Bone marrow (tissue), 2 donors: ENCODE measurements at places on chromosomes 16 and 17.

GRCh38 chr16:77721752-77722308, 484 bp upstream of the NUDT7 start:
- no peak for DNase-seq

GRCh38 chr17:12994341-12995074, 23.3 kb downstream of the ELAC2 start:
- DNase-seq, result no peak

- DNase-seq, result no peak
Observed at GRCh38 chr16:16908077-16908476, 529.1 kb downstream of the NPIPA7 start.

DNA sequence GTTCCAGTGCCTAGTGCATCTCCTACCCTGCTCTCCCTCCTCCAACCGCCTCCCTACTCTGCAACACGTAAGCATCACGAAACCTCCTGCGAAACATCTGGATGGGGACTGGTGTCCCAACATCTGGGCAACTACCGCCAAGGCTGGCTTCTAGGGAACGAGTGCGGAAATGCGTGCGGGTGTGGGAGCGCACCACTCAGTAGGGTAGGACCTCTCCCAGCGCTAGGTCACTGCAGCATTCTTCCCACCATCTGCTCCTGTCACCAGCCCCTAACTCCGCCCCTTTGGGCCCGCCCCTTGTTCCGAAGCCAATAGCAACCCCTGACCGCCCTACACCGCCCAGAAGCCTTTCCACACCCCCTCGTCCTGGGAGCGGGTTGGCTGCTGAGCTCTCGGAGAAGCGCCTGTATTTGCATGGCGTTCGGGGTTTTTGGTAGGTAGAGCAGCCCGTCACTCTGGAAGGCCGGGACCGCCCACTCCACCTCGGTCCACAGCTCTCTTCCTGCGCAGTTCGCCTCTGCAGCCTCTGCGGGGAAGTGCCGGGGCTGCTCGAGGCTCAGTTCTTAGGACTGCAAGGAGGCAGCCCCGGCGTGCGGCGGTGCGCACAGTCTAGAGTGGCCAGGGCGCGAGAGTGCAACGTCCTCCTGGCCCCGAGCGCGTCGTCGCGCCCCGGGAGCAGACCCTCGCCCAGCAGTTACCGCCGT, at the start of gene HS3ST3B1:
Gene HS3ST3B1, plus strand, starts transcription at position 507 of the 704 bp plus-strand sequence. CDS start 438 bp downstream, outside the sequence.
- peak; percentile 94 for DNase-seq

- no peak for DNase-seq
Observed at GRCh38 chr16:84177741-84178073, 9.2 kb downstream of the TAF1C start.

DNA sequence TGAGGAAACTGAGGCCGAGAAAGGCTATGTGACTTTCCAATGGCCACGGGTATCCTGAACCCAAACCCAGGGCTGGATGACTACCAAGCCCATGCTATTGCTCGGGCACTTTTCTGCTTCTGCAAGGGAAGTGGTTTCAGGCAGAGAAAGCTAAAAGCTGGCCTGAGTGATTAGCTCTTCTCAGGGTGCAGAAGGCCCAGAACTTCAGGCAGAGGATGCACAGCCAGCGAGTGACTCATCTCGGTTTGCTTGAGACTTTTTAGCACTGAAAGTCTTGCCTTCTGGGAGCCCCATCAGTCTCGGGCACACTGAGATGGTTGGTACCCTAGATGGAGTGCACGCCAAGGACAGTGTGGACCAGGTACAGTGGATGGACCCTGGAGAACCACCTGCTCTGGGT, 129.5 kb upstream of the SDK2 start:
- DNase-seq, result no peak

GRCh38 chr17:180381-181244, 837 bp downstream of the DOC2B start:
- DNase-seq, result no peak

DNA sequence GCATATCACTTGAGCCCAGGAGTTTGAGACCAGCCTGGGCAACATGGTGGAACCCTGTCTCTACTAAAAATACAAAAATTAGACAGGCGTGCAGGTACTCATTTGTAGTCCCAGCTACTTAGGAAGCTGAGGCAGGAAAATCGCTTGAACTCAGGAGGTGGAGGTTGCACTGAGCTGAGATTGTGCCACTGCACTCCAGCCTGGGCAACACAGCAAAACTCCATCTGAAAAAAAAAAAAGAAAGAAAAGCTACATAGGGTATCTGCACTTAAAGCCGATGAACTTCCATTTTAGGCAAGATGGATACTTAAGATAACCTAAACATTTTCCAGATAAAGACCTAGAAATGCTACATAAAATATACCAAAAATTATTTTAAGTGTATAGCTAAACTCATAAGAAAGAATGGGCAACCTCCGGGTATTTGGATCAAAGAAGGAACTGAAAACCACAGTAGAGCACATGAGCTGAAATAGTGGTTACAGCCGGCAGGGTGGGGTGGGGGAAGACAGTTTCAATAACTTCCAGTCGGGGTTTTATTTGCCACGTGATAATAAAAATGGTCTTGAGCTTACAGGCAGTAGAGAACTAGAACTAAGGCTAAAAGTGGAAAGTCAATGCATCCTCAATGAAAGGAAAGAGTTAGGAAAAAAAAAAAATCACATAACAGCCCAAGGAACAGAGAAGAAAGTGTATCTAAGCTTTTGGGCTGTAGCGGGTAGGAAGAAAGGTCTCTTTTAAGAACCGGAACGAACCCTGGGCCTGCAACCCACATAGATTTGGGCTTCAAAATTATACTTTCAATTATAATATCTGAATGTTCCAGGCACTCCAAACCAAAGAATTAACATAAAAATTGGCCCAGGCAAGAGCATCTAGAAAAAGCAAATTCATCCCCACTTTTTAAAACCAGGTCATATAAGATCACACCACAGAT, 53.1 kb downstream of the CFDP1 start:
- DNase-seq, result no peak

DNA sequence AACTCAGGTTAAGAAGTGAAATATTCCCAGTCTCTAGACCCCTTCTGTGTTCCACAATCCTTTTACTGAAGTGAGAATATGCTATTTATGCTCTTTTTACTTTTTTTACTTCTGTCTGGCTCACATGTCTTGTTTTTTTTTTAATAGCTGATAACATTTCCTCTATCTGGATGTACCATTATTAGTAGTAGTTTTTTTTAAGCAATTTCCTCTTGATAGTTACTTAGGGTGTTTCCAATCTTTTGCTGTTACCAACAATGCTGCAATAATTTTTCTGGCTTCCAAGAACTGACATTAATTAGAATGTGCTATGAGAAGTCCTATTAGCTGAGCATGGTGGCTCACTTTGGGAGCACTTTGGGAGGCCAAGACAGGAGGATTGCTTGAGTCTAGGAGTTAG, 32.0 kb downstream of the KSR1 start:
- no peak for DNase-seq

GRCh38 chr16:86490859-86491639, 19.3 kb upstream of the FOXF1 start:
- DNase-seq, result no peak

GRCh38 chr16:89246903-89247733, 29.6 kb downstream of the ZNF778 start:
- no peak for DNase-seq

DNA sequence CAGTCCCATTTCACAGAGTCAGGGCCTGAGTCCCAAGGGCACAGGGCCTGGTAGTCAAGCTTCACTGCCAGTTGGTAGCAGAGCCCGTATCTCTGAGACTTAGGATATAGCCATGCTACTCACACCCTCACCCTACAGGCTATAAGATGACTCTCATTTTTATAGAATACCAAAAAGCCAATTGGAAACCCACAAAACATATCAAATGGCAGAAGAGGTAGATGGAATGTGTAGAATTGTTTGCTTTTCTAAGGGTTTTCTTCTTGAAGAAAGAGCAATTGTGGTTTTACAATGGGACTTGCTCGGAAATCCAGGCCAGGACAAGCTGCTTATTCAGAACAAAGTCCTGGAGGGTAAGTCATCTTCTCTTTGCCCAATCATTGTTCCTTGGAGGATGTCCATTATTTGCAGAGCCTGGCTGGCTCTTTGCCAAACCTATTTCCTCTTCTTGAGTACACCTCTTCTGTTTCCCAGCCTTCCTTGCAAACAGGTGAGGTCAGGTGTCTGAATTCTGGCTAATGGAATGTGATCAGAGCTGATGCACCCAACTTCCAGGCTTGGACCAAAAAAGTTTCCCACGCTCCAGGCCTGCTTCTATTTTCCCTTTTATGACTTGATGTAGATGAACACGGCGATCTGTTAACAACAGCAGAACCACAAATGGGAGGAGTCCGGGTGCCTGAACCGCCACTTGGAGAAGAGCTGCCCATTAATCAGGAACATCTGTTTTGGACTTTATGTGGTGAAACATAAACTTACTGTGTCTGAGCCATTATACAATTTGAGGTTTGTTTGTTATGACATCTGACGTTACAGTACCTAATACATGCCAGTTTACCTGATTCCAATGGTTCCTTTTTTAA, 16.9 kb upstream of the CCL22 start:
- no peak for DNase-seq

DNA sequence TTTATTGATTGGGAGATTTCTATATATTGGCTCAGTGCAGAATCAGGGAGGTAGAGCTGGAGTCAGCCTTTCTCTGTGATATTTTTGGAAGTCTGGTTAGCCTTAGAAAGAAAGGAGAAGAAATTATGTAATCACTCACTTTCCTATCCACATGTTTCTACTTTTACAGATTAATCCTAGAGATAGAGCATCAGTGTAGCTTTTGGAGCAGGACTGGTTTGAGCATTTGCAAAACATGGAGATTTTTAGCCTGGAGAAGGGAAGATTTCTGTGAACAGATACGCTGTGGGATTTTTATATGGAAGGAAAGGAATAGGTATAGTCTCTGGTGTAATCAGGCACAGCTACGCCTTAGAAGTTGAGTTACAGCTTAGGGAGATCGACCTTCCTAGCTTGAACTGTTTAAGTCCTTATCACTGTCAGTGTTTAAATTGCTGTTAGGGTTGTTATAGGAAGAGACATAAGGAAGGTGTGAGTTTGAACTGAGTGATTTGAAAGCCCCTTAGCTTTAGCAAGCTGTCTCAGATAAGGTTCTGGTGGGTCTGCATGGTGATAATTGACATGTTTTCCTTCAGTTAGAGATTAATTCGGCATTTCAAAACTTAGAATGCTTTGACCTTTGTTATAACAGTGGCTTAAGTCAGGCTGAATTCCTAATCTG, 20.5 kb downstream of the METTL9 start:
- no peak for DNase-seq

DNA sequence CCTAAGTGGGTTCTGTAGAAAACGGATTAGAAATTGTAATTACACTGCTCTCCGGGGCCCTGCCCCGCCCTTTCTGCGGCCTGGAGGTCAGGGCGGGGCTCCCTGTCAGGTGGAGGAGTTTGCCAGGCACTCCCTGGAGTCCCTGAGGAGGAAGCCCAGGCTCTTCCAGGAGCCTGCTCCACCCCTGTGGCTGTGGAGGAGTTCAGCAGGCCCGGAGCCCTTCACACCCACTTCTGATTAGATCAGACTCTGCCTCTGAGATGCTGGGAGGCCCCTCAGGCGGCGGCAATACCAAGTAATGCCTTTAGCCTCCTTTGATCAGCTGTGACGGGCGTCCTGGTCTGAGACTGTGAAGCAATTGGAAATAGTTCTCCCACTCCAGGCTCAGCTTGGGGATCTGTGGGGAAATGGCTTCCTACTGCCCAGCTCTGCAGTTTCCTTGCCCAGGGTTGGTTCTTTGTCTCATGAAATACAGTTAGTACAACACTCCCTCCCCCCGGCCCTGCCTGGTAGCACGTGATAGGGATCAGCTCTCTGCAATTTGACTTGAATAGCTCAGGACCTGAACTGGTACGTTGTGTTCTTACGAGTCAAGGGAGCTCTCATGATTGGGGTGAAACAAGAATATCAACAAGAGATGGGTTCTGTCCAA, 22.3 kb downstream of the BAIAP2 start:
- no peak for DNase-seq

DNA sequence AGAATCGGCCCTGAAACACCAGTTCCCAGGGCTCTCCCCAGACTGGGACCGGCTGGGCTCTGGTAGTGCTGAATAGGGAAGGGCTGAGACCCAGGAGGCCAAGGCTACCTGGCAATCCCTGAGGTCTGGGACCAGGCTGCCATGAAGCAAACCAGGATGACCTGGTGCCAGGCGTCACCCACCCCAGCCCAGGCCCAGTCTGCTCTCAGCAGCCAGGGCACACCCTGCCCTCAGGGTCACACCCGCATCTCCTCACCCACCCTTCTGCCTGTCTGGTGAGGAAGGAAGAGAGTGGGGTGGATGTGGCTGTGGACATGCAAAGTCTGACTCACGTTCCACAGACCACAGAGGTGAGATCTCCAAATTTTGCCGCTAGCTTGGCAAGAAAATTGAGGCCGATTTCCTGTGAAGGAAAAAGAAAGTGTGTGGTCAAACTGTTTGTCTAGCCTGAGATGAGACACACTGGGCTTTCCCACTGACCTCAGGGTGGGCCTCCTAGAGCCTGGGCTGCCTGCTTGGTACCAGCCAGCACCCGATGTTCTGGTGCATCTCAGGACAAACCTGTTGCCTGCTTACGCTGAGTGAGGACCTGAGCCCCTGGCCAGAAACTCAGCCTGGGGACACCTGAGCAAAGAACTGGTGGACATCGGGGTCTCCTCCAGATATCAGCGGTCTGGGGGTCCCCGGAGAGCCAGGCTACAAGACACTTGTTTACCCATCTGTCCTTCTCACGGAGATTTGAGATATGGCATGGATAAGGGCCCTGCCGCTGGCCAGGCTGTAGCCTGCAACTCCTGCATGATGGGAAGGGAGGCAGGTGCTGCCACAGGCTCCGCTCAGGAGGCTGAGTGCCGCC, 6.3 kb upstream of the RAB37 start:
- peak; percentile 44 for DNase-seq

DNA sequence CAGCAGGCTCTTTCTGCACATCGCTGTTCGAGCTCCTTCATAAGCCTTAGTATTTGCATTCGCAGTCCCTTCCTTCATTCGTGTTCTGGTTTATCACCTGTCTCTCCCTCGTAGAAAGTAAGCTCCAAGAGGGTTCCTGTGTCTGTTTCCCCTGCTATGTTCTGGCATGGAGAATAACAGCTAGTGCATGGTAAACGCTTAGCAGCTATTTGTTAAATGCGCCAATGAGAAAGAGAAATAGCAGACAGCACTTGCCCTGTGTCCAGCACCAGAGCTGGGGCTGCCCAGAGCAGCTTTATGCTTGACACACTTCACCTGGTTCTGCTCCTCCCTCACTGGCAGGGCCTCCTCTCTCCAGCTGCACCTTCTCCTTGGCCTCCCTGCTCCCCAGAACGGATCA, 5.5 kb downstream of the ZNF688 start:
- DNase-seq, result no peak
